Activated T-cell treated with anti-CD3 and anti-CD28 coated beads, Interleukin-2, amount 50 U/mL, for 72 hours (primary cell): ENCODE measurements at places on chromosomes 1 and 21. TPM values are rescaled to one million over a fixed set of nuclear protein-coding genes. Genes with fewer than 3 reads are reported as not detected.

RNU1-1 gene
- total RNA-seq: 1,278 TPM

C1orf56 gene
- total RNA-seq: 2.1 TPM

PYHIN1 gene
- 23.0 TPM for total RNA-seq

ADAMTS1 gene
- not detected for total RNA-seq

CXADR gene
- 0.23 TPM for total RNA-seq

RNU1-4 gene
- 1,100 TPM for total RNA-seq

CHRM3 gene
- 0.28 TPM for total RNA-seq

UBE2U gene
- total RNA-seq: not detected

BTBD8 gene
- 3.3 TPM for total RNA-seq

LCA5L gene
- 0.31 TPM for total RNA-seq

HS2ST1 gene
- 31.0 TPM for total RNA-seq

DPT gene
- not detected for total RNA-seq

AADACL4 gene
- total RNA-seq: not detected

PTPN22 gene
- 59.8 TPM for total RNA-seq

ALX3 gene
- total RNA-seq: not detected

- no peak for DNase-seq
Observed at GRCh38 chr1:171507435-171507834, 22.1 kb downstream of the PRRC2C start.

- no peak for DNase-seq
Observed at GRCh38 chr21:42057851-42058437, 13.2 kb upstream of the UMODL1 start.

DNA sequence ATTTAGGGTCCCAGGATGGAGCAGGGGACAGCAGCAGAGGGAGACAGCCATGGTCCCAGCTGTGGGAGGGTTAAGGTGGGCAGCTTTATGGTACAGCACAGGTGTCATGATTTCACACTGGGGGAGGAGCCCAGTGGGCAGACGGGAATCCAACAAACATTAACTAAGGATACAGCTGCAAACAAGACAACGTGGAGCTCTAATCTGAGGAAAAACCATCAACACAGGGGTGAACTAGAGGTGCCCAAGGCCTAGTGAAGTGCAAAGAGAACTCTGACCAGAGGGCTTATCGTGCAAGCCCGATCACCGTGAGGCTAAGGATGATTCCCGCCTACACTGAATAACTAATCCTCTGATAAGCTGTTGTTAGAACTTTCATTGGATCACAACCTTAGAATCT lies 18.7 kb downstream of the ECE1 start:
- DNase-seq: no peak

DNA sequence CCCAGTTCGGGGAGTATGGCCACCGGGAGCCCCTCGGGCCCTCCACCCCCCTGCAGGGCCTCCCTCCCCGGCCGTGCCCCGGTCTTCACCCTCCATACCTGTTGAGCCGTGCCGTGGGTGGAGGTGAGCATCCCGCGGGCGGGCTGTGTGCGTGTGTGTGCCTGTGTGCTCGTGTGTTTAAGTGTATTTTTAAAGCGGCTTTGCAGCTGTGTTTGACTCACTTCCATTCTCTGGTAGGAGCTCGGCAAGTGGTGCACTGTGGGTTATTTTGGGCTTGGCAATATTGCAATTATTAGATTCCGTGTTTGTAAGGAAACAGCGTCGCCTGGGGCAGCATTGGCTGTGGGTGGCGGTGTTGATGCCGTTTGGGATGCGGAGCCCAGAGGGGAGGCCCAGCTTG lies 20.3 kb upstream of the PLCH2 start:
- DNase-seq: no peak

GRCh38 chr1:247324923-247325322 lies 6.7 kb downstream of the ZNF496 start:
- DNase-seq: no peak

DNA sequence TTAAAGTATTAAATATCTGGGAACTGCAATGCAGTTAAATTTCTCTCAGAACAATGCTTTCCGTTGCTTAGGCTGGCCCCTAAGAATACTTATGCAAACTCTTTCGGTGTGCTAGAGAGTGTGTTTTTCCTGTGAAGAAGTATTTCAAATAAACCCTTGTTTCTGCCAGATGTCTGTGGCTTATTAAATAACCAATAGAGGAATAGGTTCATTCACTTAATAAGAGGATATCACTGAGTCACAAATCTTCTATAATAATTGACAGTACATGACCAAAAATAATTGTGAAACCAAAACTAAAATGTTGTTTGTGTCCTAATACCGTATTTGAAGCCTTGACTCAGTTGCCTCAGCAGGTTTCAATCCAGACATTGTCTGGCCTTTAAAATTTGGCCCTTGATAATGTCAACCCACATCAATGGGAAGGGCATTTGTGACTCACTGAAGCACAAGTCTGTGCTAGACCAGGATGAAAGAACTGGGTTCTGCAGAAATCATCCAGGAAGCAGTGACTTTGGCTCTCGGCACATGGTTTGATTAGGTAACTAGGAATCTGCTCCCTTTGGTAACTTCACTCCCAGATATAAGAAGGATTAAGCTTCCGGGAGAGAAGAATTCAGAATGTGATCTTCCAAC lies 104.2 kb upstream of the BARHL2 start:
- no peak for DNase-seq

- DNase-seq: no peak
Observed at GRCh38 chr1:32816676-32817158, 441 bp downstream of the YARS1 start.

GRCh38 chr1:10694274-10694632 lies 102.2 kb downstream of the CASZ1 start:
- no peak for DNase-seq

DNA sequence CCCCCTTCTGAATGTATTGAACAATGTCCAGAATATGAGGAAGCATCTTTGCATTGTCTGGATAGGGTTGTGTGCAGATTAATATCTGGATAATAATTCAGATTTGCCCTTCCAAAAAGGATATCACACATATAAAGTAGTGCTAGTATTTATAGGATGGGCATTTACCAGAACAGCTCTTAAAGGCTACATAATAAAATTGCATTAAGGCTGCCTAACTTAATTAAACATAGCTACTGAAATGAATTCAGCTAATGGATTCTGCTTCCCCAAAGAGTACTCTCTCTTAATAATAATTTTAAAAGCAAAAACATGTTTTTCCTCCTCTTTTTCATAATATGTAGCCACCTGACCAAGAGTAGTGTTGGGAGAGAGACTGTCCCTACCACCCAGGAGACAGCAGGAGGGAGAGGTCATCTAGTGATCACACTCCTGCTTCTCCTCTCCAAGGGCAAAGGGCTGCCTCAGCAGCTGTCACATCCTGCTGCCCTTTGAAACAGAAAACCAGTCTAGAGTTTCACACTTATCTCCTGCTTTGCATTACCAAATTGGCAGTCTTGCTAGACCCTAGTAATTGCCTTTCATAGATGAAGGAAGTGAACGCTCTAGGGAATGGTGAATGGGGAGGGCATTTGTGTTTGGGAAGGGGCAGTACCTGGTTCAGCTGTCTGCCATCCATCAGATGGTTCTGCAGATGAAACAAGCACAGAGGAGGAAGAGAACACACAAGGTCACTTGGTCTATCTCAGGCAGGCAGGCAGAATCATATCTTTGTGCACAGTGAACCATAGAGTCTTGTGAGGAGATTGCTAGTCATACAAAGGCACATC lies 29.3 kb upstream of the DDAH1 start:
- no peak for DNase-seq

DNA sequence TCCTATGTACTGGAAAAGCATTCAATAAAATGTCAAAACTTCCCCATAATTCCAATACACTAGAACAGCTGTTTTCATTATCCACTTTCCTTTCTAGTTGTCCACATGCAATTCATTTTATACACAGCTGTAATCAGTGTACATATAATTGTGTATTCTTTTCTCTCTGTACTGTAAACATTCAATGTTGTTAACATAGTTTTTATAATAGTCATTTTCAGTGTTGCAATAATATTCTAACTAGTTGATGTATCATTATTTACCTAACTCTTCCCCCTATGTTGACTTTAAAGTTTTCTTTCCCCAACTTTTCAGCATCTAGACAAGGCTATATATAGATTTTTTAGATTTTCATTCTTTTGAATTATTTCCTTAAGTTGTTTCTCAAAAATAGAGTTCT lies 44.4 kb downstream of the DIPK1A start:
- DNase-seq: no peak

DNA sequence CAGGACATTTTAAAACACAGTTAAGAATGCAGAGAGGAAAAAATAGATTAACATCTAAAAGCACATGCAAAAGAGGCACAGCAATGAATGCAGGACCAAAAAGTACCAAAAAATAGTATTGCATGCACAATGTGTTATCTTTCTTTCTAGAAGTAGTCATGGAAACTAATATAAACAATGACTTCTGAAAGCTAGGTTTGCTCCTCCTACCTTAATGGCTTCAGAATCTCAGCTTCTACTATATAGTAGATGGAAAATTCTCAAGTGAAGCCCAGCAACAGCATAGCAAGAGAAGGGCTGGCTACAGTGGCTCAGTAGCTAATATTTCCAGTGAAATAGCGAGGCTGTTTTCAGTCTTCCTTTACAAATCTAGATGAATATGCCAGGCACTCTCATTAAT lies 125.1 kb downstream of the CRB1 start:
- DNase-seq: no peak

GRCh38 chr1:155858800-155859233 lies 550 bp upstream of the SYT11 start:
- peak; percentile 45 for DNase-seq

GRCh38 chr1:83760226-83761021 lies 238.5 kb downstream of the TTLL7 start:
- no peak for DNase-seq

GRCh38 chr1:202159534-202160371 lies 649 bp downstream of the PTPN7 start:
- peak; percentile 80 for DNase-seq

DNA sequence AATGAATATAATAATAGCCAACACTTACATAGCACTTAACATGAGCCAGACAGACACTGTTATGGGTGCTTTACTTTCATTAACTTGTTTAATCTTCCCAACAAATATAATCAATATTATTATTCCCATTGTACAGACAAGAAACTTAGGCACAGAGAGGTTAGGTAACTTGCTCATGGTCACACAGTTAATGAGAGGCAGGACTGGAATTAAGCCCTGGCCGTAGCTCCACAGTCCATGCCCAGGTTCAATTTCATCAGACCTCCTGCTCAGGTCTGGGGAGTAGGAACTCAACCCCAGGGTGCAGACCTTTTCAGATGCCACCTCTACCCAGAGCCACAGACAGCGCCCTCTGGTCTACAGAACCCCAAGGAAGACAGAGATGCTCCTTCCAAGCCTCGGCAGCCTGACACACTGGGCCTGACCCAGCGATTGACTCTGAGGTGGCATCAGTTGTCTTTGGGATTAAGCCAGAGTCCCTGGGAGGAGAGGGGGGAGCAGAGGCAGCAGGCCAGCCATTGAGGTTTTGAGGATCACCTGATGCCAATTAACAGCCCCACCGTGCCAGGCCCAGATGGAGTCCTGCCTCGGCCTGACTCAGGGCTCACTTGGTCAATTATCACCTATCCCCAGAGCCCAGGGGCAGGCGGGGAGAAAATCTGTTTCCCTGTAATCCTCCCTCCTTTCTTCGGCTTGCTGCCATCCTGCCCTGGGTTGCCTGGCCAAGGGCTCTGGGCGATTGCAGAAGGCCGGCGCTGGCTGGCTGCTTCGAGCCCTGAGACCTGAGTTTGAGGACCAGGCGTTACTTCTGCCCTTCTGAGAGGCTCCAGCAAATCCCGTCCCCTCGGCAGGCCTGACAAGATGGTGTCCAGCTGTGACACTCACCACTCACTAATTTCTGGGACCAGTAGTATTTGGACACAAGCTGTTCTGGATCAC lies 116.7 kb downstream of the LACTBL1 start:
- DNase-seq: no peak

DNA sequence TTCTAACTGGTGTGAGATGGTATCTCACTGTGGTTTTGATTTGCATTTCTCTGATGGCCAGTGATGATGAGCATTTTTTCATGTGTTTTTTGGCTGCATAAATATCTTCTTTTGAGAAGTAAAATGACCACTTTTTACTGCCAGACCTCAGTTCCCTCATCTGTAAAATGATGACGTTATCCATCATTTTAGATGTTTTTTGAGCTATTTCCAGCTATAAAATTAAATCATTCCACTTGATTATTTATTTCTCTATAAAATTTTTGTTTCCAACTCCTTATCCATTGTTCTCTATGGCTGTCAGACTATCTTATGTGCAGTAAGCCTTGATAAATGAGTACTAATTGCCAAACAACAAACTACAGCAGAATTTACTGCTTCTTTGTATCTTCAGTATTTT lies 33.2 kb downstream of the RGS5 start:
- DNase-seq: no peak

DNA sequence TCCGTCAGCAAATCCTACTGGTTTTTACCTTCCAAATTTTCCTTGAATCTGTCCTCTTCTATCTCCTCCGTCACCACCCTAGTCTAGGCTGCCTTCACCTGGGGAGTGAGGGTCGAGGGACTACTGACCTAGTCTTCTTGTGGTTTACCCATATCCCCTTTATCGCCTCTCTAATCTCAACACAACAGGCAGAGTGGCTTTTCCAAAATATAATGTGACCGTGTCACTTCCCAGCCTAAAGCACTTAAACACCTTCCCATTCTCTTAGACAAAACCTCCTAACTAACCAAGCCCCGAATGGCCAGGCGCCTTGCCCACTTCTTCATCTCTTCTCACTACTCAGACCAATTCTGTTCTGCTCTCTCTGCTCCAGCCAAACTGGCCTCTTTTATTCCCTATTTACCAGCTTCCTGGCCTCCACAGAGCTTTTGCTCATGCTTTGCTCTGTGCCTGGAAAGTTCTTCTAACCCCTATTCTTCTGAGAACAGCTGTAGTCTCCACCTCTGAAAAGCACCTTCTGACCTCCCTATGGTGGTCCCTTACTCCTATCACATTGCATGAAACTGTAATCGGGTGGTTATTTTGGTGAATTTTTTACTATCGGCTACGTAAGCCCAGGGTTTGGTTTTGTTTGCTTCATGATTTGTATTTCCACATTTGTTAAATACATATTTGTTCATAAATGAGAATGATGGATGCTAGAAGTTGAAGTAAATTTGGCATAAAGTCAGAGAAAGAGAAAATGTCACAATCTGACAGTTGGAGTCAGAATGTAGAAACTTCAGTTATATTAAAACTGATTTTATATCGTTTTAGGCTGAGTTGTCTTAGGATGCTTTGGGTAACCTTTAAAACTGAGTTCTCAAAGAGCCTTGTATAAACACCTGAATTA lies 1.2 kb upstream of the NBPF1 start:
- DNase-seq: no peak

GRCh38 chr1:182279724-182280503 lies 111.7 kb downstream of the GLUL start:
- no peak for DNase-seq

DNA sequence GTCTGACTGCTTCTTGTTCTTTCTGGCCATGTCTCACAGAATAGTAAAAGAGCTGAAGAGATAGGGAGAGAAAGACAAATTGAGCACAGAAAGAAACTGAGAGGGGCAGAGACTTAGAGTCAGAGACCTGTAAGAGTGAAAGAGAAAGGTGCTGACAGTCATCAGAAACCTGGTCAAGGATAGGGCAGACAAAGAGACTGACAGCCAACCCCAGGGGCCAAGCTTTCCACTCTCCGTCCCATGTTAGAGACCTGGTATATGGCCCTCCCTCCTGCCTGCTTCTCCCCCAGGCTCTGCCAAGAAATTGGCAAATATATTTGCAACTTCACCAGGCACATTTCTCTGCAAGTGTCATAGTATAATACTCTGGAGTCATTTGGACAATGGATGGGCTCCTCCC lies 64.6 kb downstream of the RHBG start:
- DNase-seq: no peak

- no peak for DNase-seq
Observed at GRCh38 chr21:14943616-14944015, 121.2 kb downstream of the NRIP1 start.

- no peak for DNase-seq
Observed at GRCh38 chr1:63743781-63744180, 30.0 kb upstream of the ROR1 start.

GRCh38 chr1:22289307-22289995 lies 146.6 kb upstream of the WNT4 start:
- no peak for DNase-seq
